ENCODE measurements at places on chromosomes 5 and 9.

- ATAC-seq: no peak
Observed at GRCh38 chr9:104209387-104209786, 115.3 kb downstream of the SMC2 start.

GRCh38 chr5:6856653-6857052, 143.4 kb downstream of the TENT4A start:
- ATAC-seq: no peak

GRCh38 chr9:129775448-129775798, 22.6 kb upstream of the PTGES start:
- ATAC-seq: no peak

- peak; percentile 73 for ATAC-seq
Observed at GRCh38 chr5:101678481-101679193, 617.4 kb downstream of the SLCO4C1 start.

GRCh38 chr5:154331232-154331631, 114.6 kb upstream of the SAP30L start:
- no peak for ATAC-seq

GRCh38 chr9:28120184-28120583, 546.9 kb upstream of the C9orf72 start:
- peak; percentile 31 for ATAC-seq

DNA sequence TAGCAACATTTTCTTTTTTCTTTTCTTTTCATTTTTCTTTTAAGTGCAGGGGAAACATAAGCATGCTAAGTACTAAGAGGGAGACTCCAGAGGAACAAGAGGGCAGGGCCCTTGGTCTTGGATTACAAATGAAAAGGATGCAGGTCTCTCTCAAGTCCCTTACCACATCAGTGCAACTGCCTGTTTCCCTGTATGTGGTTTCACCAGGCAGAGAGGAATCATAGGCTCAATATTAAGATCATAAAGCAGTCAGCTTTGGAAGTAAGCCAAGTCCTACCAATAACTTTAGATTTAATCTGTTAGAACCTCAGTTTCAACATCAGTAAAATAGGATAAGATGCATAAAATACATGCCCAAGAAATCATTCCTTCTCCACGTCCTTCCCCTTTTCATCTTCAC, 422.7 kb upstream of the PAPPA start:
- ATAC-seq: peak; percentile 35

DNA sequence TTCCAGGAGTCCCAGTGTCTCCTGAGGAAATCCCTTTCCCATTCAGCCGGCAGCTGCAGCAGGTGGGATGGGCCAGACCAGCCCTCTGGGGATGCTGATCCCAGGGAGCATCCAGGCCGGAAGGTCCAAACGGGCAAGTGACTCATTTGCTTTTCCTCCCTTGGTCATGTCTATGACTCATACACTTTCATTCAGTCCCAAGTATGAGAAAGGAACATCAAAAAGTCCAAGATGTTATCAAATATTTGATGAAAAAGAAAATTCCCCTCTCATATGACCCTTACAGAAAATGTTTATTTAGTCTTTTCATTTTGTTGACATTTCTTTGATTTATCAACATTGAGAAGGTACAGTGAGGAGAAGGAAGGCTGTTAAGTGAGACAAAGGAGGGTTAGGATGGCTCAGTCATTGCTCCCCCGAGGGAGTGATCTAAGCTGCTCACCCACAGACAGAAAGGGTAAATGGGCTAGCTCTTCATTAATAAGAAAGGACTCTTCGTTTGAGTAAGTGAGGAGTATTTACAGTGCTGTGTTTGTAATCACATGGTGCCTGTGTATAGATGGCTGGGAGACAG, 117.6 kb upstream of the ANKRD55 start:
- ATAC-seq: peak; percentile 67

GRCh38 chr5:10507575-10508096, 56.2 kb upstream of the ANKRD33B start:
- peak; percentile 12 for ATAC-seq

DNA sequence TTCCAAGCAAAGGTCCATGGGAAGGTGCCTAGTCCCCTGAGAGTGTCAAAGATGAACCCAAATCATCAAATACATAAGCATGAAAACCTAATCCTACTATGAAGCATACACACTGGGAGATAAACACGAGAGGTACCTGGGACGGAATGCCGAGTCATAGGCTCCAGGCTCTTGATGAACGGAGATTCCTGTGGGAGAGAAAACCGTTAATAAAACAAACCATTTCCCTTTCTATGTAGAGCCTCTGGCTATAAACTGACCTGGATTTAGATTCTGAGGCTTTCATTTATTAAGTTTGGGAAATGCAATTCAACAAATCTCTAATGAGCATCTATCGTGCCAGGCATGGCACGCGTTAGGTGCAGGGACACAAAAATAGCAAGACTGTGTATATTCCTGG, 206.4 kb upstream of the IL12B start:
- ATAC-seq: no peak

DNA sequence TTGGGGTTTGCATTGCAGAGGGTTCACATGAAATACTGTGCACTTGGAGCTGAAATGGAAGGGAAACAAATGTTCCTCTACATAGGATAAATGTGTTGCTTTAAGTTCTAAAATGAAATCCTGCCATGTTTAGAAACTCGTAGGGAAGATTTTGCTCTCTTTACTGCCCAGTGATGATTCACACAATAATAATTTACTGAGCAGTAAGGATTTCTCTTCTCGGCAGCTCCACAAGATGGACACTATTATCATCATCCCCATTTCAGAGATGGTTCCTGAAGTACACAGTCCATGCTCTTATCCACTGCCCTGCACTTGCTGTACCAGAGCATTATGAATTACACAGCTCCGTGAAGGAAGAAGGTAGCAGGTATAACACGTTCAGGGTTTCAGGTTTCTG, 4.1 kb downstream of the HACD4 start:
- no peak for ATAC-seq

DNA sequence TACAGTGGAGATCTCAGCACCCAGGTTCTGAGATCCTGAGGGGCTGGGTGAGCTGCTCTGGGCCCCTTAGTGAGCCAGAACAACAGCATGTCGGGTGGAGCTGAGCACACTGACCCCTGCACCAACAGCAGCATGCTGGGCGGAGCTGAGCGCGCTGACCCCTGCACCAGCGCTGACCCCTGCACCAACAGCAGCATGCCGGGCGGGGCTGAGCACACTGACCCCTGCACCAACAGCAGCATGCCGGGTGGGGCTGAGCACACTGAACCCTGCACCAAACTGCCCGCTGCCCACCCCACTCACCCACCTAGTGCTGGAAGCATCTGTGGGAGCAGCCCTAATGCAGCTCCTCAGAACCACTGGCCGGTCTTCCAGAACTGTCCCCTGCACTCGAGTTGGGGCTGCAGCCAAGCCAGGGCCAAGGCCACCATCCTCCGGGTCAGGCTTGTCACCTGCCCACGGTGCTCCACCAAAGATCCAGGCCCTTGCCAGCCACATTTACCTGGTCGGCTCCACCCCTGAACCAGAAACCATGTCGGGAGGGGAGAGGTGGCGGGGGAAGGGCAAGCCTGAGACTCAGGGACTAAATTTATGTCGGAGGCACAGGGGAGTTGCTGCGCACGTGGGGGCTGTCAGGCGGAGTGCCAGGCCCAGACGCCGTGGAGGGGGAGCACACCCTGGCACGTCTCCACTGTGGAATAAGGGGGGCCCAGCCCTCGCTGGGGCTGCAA, 80.3 kb downstream of the ADAMTS2 start:
- no peak for ATAC-seq

- no peak for ATAC-seq
Observed at GRCh38 chr5:136047858-136048257, 19.1 kb downstream of the TGFBI start.

GRCh38 chr5:42992088-42992879, 47.8 kb downstream of the ANXA2R start:
- ATAC-seq: peak; percentile 60

- ATAC-seq: peak; percentile 21
Observed at GRCh38 chr5:139708877-139709581, 60.9 kb downstream of the CXXC5 start.

DNA sequence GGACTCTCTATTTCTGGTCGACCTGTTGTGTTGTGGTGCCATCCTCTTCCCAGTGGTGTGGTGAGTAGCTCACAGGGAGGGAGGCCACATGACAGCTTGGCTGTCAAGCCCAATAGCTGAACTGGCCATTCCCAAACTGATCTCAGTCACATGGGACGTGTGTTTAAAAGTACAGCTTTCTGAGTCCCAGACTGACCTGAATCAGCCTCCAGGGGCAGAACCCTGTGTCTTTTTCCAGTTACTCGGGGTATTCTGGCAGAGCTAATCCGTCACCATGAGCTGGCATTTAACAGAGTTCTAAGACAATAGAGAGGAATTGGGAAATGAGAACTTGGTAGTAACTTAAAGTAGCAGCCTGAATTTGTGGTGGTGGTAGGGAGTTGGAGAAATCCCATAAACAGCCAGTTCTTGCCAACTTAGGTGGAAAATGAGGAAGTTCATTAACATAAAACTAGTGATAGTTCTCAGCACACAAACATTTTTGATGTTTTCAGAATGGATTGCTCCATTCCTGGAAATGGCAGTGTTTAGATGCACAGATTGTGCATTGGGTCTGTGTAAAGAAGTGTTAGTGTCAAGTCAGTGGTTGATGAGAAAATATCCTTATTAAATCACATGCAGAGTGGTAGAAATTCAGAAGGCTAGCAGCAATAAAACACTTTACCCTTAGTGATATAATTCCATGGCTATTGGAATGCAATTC, 50.9 kb downstream of the GPR107 start:
- ATAC-seq: peak; percentile 8

- ATAC-seq: no peak
Observed at GRCh38 chr9:93081931-93082330, 14.1 kb upstream of the CARD19 start.

DNA sequence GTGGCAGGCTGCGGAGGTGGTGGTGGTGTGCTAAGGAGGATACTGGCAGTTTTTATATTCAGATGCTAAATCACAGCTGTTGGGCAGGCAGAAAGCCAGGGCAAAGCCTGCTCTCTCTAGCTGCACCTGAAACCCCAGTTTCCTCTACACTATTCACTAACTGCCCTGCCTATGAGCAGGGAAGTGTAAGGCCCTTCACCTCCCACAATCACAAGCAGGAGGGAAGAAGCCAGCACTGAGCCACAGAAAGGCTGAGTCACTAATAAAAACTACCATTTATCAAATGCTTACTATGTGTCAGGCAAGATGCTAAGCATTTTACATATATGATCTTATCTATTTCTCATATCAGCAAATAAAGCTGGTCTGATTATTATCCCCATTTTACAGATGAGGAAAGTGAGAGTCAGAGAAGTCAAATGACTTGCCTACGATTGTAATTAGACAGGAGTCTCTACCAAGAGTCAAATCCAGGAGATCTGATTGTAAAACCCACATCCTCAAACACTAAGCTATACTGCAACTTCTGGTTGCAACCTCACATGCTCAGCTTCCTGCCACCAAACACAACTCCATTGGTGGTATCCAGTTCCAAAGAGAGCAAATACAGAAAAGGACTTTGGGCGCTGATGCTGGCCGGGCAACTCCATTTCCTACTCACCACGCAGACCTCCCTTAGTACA, 17.7 kb upstream of the IL6ST start:
- ATAC-seq: peak; percentile 36

DNA sequence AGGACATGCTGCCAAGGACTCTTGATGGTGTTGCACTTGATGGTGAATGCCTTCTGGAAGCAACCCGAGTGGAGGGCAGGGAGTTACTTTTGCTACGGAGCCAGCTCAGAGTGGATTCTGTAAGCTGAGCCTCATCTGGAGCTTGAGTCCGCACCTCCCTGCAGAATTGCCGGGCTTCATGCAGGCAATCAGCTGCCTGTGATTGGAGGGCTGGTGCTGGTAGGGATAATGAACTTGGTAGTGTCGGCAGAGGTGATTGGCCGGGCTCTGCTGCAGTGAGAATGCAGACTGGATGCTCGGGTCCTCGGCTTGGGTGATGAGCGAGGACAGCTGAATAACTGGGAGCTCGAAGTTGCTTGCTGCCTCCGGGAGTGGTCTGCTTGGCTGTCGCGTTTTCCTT, 23.1 kb downstream of the SLC25A25 start:
- no peak for ATAC-seq

DNA sequence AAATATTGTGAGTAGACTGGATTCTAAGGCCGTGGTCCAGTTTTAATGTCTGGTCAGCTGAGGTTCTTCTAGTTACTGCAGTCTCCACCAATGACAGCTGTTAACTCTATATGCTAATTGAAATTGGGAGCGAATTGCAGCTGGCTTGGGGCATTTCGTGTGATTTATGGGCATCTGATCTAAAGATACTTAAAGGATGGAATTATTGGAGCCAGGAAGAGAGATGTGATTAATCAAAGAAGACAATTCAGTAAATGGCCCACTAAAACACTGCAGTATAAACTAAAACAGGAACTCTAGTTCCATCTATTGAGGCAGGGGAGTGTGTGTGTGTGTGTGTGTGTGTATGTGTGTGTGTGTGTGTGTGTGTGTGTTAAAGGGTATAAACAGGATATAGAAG, 157.5 kb upstream of the IQGAP2 start:
- ATAC-seq: no peak

DNA sequence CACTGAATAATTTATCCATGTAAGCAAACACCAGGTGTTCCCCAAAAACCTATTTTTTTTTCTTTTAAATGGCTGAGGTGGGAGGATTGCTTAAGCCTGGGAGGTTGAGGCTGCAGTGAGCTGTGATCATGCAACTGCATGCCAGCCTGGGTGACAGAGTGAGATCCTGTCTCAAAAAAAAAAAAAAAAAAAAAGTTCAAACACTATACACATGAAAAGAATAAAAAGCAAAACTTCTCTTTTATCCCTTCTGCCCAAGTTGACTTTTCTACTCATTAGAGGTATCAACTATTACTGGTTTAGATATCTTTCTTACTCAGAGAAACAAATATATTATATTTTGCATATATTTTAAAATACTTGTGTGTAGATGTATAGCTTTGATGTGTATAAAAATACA, 17.8 kb downstream of the DCTN4 start:
- ATAC-seq: no peak

- ATAC-seq: peak; percentile 31
Observed at GRCh38 chr9:5626727-5627634, 1.9 kb upstream of the RIC1 start.

- no peak for ATAC-seq
Observed at GRCh38 chr9:87238545-87238944, 259.1 kb upstream of the DAPK1 start.

- no peak for ATAC-seq
Observed at GRCh38 chr9:134791009-134791408, 89.6 kb upstream of the FCN2 start.

- no peak for ATAC-seq
Observed at GRCh38 chr9:130663977-130664250, 480 bp upstream of the PRDM12 start.

DNA sequence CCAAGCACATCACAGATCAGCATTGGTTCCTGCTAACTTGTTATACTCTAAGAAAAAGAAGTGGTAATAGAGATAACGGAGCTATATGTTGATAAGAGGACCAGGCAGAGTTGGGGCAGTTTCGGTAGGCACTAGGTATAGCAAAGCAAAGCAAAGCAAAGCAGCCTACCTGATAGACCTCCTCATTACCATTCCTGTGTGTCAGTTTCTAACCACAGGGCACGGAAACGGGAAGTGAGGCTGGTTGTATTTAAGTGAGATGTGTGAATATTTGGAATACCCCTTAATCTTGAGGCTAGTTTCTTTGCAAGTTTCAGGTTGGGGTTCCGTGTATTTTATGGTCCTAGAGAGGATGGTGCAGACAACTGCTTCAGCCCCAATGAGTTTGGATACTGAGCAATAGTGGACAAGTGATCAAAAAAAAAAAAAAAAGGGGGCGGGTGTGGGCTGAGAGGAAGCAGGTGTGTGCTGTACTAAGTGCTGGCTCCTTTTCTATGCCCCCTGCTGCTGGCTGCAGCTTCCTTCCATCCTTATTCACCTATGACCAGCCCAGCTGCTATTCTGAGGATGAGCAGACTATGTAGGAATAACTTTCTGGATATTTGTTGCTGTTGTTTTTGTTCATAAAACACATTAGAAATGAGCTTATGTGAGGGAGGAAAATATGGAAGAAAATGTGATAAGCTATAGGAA, 183.3 kb downstream of the SH3GL2 start:
- ATAC-seq: no peak

Data from esophagus mucosa (tissue), 1 donor.